Renal pelvis (tissue), 12 donors: ENCODE measurements at places on chromosomes 7 and 10. TPM values are rescaled to one million over a fixed set of nuclear protein-coding genes. Genes with fewer than 3 reads are reported as not detected.

MMD2 gene
- 0.23 TPM for polyA plus RNA-seq

- no peak for DNase-seq
These were observed 2.3 kb upstream of the SH2B2 start for GRCh38 chr7:102284399-102284798.

DNA sequence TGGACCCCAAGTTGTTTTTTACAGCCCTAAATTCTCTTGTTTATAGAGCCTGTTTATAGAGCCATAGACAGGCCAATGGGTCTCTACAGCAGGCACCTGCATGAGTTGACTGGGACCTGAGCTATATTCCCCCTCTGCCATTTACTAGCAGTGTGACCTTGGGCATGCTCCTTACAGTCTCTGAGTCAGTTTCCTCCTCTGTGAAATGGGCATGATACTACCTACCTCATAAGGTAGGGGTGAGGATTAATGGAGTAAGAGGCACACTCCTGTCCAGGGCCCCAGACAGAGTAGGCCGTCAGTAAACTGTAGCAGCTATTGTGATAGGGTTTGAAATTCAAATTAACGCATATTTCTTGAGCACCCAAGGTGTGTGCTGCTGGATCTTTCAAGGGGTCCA is 138.1 kb downstream of the TCF7L2 start:
- DNase-seq: no peak

DNA sequence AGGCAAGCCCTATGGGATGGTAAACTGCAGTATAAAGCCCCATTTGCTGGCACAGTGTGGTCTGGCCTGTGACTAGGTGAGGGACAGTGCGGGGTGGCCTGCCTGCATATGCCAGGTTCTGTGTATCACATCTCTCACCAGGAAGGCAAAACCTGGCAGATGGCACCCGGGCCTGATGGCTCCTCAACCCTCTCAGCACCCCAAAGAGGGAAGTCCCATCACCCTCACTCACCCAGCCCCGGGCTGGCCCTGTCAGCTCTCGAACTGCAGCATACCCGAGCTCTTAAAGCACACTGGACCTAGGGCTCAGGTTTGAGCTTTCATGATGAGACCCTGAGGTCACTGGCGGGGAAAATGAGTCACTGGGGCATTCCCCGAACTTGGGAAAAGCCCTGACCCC is 130.5 kb downstream of the LHPP start:
- no peak for DNase-seq
